ENCODE measurements at places on chromosomes 2 and 18.
A peak's percentile ranks its signal among the peaks of the same experiment; 100 is the strongest.

- DNase-seq, result no peak
Observed at GRCh38 chr2:236173036-236173728, 5.0 kb upstream of the GBX2 start.

DNA sequence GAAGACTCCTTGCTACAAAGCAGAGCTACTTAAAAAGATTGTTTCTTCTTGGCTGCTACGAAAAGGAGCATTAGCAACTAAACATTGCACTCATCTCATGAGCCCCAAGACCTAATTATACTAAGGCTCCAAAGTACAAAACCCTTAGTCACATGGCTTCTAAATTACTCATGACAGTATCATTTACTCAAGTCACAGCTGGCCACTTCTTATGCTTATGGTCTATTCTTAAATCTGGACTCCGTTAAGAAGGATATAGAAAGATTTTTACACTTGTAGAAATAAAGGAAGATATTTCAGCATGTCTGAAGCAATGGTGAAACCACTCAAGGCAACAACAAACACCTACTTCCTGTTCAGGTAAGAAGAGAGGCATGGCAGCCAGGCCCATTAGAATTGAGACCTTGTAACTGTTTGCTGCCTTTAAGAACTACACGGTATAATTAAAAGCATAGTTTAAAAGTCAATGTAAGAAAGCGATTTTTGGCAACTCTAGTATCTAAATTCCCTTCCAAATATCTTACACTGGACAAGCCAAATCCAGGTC lies 12.7 kb downstream of the ANKRD44 start:
- no peak for DNase-seq

- no peak for DNase-seq
Observed at GRCh38 chr2:114784890-114785583, 342.6 kb downstream of the DPP10 start.

GRCh38 chr2:135925571-135925970 lies 49.3 kb upstream of the MCM6 start:
- no peak for DNase-seq

DNA sequence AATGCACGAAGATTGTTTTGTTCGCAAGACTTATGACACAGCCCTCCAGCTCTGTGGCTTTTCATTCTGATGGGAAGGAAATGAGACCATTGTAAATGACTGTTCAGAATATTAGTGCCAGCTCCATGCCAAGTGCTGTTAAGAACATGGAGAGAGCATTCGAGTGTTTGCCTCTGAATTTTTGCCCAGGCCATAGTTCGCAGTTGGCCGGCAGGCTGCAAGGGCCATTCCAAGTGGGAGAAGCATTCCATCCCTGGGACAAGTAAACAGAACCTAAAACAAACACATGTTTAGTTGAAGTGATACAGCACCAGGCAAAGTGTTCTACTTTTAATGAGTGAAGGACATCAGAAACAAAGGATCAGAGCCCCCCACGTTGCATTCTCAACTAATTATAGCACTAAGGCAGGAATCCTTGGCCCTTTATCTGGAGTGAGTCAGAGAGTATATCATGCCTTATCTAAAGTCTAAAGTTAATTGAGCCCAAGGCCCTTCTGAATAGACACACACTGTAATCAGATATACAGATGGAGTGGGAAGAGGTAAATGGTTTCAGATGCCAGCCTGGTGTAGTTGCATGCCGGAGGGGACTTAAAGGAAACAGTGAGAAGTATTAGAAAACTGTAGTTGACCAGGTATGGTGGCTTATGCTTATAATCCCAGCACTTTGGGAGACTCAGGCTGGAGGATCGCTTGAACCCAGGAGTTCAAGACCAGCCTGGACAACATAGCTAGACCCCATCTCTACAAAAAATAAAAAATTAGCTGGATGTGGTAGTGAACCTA lies 53.3 kb downstream of the NEDD4L start:
- no peak for DNase-seq

DNA sequence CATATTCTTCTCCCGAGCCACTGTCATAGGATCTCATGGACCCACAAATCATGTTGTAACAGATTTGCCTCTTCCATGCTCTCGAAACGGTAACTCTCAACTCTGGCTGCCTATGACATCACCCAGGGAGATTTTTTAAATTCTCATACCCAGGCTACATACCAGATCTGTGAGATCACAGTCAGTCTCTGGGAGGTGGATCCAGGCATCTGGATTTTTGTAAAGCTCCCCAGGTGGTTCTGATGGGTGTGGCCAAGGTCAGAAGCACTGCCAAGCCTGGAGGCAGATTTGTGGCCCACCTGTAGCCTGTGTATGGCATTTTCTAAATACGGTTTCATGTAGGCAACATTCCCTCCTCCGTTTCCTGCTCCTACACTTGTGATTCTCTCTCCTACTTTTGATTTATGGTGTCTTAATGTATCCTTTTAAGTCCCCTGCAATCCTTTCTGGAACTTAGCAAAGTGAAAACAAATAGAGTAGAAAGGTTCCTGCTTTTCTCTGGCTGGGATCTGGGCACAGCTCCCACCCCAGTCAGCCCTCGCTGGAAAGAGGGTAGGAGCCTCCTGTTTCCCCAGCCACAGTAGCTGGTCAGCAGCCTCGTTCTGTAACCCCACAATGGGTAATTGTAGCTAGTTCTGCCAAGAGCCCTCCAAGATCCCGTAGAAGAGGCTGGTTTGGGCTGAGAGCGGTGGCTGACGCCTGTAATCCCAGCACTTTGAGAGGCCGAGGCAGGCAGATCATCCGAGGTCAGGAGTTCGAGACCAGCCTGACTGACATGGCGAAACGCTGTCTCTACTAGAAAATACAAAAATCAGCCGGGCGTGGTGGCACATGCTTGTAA lies 96.2 kb downstream of the KLHL29 start:
- no peak for DNase-seq

DNA sequence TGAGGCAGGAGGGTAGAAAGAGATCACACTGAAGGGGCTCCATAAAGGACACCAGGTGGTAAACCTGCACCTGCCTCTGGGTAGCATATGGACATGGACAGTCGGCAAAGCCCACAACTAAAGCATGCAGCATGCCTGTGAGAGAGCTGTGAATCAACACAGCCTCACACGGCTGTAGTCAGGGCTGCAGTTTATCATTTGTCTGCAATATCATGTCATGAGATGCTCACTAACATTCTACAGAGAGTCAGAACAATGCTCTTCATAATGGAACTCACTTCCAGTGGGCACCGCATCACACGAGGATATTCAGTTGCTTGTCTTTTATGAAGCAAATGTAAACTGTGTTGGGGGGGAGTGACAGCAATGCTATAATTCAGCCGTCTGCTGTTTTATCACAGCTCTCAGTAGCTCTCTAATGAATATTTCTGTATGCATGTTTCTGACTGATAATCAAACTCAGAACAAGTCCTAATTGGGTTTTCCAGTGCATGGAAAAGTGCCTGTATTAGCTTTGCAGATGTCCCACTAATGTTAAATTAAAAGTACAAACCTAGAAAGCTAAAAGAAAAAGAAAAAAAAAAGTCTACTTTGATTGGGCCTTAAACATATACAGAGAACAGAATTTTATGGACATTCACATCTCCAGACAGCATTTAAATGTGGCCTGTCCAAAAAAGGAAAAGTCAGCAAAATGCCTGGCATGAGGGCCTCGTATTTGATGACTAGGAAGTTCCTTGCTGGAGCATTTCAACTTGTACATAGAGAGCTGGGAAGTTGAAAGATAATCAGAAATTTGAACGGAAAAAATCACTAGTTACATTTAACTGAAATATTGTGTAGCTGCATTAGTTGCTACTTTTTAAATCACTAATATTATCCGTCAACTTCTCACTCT lies 406.1 kb upstream of the SOX11 start:
- no peak for DNase-seq

- DNase-seq, result no peak
Observed at GRCh38 chr2:223563462-223563861, 38.7 kb downstream of the SCG2 start.

GRCh38 chr2:44001716-44002115 lies 5.9 kb upstream of the LRPPRC start:
- DNase-seq, result no peak

DNA sequence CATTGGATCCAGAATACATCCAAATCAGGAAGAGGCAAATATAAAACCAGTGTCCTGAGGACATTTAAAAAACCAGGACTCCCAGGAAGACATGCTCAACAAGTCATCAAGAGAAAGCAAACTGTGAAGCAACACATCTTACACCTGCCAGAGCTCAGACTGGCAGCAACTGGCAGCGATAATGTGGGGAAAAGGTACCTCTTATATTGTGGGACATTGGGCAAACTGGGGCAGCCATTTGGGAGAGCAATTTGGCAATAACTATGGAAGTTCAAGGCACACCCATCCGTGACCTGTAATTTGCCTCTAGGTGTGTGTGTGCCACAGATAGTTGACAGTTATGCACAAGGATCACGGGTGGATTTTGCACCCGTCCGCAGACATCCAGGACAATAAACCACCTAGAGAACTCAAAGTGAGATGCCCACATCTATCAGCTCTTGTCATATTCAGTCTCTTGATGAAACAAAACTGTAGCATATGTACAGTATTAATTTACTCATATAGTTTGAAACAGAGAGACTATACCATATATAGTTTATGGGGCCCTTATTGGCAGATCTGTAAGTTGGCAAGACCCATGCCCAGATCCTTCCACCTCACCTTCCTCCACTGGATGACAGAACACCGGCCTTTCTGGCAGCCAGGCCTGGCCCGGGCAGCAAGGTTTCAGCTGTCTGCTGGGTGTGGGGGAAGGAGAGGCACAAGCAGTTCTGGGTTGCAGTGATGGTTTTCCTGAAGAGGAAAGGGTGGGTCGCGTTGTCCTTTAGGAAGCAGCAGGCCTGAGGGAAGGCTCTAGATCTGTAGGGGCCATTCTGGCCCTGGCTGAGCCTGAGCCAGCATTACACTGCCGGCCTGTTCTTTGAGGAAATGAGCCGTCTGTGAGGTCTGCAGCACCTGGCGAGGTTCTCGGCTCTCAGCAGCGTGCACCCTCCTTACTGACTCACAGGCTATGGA lies 18.8 kb downstream of the HJURP start:
- no peak for DNase-seq

- no peak for DNase-seq
Observed at GRCh38 chr2:232854082-232854481, 16.0 kb upstream of the SNORC start.

- DNase-seq, result no peak
Observed at GRCh38 chr18:69217196-69218000, 183.3 kb upstream of the DOK6 start.

DNA sequence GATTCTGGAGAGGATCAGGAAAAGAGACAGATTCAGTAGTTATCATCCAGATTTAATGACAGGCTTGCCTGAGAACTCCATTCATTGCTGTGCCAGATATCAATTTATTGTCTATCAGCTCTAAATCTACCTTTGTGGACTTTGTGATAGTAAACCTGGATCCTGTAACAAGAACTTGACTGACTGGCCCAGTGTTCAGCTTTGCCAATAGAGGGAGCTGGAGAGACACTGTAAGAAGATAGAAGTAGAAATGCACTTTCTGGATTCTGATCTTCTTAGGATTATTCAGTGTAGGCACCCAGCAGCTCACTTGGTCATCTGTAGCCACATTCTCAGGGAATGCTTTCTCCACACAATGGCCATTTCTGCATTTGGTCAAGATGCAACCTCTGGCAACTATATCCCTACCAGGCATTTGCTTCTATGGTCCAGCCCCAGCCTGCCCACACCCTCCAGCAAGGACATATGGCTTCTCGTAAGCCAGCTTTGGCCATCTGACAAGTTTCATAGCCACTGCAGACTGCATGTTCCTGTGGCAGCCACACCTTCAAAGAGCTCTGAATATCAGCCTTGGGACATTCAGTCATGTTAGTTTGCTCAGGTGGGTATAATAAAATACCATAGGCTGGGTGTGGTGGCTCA lies 6.1 kb upstream of the SERPINB8 start:
- DNase-seq, result peak; percentile 46

- no peak for DNase-seq
Observed at GRCh38 chr2:237546876-237547395, 19.4 kb upstream of the PRLH start.

GRCh38 chr18:75112186-75113096 lies 96.5 kb downstream of the PTGR3 start:
- DNase-seq, result no peak

DNA sequence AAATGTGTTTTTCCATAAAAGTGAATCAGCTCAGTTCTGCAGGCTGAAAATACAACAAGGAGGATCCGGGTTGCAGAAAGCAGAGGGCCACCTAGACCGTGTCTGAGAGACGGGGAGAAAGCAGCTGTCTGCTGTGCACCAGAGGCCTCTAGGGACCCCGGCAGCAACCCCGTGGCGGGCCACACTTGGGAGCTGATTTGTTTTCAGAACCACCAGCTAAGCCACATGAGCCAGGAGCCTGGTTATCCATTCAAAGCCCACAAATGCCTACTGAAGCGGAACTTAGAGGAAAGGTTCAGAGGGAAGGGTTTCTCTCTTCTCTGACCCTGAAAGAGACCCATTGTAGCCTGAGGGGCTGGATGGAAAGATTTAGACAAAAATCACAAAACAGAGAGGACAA lies 28.4 kb upstream of the ID2 start:
- DNase-seq, result no peak

DNA sequence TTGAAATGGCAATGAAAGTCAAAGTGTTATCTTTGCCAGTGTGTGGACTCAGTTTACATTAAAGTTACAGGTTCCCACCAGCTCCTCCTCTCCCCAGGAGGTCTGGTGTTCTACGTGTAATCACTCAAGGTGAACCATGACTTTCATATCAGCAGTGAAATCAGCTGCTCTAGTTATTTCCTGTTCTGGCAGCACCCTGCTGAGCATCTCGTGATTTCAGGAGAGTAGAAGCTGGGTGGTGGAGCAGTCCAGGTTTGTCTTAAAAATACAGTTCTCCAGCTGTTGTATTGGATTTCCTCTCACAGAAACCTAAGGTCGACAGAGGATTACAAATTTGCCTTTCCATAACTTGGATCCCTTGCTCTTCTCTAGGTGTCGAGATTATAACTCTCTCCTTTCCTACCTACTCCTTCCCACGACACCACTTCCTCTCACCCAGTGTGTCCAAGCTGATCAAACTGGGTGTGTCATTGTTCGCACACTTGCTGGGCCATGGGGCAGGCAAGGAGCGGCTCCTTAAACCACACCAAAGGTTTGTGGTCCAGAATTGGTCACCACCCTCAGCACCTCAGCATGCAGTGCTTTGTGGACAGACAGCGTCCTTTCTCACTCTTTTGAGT lies 13.0 kb upstream of the ARHGAP25 start:
- DNase-seq, result no peak

All from activated CD8-positive, alpha-beta memory T cell treated with anti-CD3 and anti-CD28 coated beads, Interleukin-2, amount 50 U/mL, for 4 hours (primary cell).